CD4-positive, alpha-beta T cell treated with Interferon alpha-2 for 1 hour (primary cell): ENCODE measurements at places on chromosomes 16 and 17.

DNA sequence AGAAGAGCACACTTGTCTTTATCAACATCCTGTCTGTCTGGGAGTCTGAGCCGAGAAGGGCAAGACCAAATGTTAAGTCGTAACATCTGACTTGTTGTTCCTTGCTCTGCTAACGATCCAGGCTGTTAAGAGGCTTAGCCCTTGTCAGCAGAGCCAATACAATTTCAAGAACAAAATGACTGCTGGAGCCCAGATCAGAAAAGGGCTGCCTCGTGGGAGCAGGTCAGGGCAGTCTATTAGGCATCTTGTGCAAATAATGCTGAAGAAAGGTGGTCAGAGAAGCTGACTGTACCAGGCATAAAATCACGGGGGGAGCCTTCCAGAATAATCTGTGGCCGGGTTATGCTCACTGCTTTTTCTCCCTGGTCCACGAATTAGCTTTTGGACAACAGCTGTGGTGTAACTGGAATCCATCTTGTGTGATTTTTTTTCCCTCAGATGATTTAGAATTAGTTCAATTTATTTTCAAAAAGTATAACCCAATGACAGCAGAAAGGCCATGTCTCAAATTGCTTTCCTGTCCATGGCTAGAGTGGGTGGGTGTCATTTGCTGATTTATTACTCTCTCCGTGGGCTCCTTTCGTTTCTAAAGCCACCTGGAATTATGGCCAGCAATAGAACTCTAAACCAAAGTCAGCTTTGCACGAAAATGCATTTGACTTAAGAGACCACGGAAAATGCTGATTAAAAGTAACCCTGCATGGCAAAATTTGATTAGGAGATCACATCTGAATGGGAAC lies 221.1 kb upstream of the HSBP1 start:
- DNase-seq, result no peak

- peak; percentile 74 for DNase-seq
Measured at GRCh38 chr17:2054512-2055291, at the start of gene HIC1. Gene HIC1 (plus strand): TSS chr17:2055103. CDS start chr17:2056691, 1,588 bp downstream.

DNA sequence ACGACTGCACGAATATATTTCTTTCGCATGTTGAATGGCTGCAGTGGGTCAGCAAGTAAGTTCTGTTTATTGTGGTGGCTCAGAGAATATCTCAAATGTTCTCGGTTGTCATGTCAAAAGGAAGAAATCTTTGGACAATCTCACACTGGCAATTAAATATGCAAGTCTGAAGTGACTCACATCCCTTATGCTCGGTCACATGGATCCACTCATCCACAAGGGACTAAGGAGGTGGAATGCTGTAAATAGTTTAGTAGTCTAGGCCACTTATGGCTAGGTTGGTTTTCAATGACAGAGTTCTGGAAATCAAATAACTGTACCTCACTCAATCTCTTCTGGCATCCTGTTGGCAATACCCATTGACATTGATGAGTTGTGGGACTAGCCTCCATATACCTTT lies 33.0 kb upstream of the PMP22 start:
- DNase-seq, result no peak

DNA sequence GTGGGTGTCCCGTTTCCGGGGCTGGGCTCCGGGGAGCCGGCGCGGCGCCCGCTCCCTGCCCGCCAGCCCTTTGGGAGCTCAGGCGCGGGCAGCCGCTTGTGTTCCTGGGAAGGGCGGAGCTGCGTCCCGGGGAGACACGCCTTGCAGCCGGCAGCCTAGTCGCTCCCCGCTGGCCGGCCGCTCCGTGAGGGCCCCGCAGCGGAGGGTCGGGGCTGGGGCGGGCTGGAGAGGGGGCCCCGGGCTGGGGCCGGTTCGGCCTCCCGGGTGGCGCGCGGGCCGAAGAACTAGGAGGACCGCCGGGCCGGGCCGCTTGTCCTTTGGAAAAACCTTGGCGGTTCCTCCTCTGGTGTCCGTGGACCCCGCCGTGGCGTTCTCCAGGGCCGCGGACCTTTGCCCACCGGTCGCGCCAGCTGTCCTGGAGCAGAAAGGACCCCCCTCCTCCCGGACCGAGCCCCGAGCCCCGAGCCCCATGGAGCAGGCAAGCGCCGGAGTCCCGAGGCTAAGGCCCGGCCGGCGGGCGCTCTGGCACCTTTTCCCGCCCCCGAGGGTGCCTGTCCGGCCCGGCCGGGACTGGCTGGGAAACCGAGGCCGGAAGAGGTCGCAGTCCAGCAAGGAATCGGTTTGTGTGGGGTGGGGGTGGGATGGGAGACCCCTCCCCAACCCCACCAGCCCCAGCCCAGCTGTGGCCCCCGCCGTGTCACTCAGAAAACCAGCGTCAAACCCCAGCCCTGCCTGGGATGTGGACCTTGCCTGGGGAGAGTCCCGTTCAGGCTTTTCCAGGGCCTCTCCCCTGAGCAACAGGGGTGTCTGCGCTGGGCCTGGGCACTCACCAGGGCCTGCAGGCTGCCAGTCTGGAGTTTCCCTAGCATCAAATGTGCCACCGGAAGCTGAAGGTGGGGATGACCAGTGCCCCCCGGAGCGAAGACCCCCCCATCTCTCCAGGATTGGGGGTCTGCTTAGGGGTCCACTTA lies 6.8 kb upstream of the TBC1D3B start:
- no peak for DNase-seq

DNA sequence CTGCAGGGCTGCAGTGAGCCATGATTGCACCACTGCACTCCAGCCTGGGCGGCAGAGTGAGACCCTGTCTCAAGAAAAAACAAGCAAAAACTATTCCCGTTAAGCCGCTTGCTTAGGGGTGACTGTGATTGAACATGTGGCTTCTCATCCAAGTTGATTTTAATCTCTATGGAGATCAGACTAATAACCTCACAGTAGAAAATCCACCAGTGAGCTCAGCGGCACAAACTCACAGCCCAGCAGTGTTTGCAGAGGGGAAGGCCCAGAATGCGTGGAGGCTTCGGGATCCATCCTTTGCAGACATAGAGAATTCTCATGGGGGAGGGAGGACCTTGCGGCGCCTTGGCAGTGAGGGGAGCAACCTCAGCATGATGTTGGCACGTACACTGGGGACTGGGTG lies 7.4 kb downstream of the BANP start:
- no peak for DNase-seq

DNA sequence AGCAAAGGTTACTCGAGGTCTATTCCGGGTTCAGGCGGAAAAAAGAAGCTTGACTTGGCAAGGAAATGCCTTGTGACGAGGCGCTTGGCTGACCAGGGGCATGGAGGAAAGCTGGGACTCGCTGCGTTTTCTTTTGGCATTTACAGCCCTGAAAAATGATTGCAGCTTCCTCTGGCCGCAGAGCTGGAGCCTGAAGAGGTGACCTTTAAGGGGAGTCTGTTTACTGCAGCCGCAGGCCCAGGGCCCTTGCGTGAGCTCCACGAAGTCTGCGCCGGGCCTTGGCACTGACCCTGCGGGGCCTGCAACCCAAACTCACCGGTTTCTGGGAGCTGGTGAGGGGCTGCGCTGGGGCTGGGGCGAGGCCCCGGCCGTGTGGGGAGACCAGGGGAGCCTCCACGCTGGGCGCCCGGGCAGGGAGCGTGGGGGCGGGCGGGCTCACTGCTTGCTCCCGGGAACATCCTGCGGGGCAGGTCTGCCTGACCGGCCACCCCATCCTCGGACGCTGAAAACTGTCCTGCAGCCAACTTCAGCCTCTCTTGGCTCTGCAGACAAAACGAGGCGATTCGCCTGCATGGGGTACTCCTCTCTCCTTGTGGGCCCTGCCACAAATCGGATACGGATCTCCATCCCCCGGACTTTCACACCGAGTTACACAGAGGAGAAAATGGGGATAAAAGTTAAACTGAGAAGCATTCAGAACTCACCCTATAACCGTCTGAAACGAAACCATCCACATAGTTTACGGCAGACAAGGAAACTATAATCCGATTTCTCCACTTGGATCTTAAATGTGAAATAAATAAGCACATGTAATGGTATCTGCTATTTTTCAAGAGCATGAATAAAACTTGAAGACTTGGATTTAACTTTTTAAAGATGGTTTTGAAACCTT lies 206.3 kb upstream of the FOXF1 start:
- DNase-seq, result no peak

GRCh38 chr17:8896087-8896486 lies 28.6 kb upstream of the PIK3R6 start:
- DNase-seq, result no peak

DNA sequence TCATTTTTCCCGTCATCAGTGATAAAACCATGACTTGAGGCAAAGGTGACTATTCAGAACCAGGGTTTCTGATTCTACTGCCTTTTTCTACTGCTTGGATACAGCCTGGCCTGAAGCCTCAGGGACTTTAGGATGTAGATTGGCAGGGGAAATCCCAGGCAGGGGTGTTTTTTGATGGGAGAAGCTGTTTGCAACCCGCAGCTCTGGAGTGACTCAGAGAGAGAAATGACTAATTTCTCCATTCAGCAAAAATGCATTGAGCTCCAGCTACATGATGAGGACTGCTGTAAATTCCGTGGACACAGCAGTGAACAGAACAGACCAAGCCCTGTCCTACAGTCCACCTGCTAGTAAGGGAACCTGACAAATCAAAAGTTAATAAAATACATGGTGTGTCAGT lies 560.6 kb downstream of the CDH13 start:
- no peak for DNase-seq

DNA sequence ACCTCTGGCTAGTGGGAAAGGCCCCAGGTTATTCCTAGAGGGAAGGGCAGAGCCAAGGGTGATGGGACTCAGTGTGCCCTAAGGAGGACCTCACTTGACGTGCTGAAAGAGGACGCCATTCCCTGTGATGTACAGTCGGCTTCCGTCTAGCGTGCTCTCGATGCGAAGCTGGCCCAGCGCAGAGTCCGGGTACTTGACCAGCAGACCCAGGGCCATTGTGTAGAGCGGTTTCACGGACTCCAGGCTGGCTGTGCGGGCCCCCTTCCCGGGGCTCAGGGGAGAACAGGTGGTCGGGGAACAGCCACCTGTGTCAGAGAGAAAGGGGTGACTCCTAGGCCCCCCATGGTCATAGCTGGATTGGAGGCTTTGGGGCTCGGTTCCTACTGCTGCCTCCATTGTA lies 19.9 kb downstream of the PLEKHG4 start:
- DNase-seq, result no peak

- no peak for DNase-seq
Measured at GRCh38 chr16:66026211-66026610, 340.3 kb upstream of the CDH5 start.

DNA sequence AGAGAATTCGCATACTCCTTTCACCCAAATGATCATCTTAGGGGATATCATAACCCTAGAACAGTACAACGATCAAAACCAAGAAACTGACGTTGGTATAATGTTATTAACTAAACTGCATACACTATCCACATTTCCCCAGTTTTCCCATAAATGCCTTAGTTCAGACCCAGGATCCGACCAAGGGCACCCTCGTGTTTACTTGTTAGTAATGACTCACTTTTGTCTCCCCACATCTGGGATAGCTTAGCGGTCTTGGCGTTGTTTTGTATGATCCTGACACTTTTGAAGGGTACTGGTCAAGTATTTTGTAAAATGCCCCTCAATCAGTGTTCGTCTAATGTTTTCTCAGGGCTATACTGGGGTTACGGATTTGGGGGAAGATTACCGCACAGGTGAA lies 8.0 kb downstream of the HS3ST3A1 start:
- DNase-seq, result no peak

DNA sequence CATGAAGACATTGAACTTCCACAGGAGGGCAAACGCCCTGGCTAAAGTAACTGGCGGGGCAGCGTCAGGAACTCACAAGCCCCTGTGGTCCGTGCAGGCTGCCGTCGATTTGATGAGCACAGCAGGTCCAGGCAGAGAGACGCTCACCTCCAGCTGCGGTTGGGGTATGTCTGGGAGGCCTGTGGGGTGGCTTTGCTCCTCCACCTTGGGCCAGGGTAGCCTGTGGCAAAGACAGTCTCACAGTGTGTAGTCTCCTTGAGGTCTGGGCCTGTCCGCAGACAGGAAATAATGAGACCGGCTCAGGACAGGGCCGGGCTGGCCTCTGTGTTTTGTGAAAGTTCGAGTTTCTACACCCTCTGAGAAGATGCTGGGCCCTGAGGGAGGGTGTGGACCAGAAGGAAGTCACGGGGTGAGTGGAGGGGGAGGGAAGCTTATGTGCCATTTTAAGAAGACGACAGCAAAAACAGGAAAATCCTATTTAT lies 103.3 kb downstream of the METRNL start:
- no peak for DNase-seq

GRCh38 chr16:63822818-63823217 lies 1299.0 kb downstream of the CDH11 start:
- no peak for DNase-seq

GRCh38 chr16:80883159-80883642 lies 78.8 kb upstream of the CDYL2 start:
- no peak for DNase-seq

DNA sequence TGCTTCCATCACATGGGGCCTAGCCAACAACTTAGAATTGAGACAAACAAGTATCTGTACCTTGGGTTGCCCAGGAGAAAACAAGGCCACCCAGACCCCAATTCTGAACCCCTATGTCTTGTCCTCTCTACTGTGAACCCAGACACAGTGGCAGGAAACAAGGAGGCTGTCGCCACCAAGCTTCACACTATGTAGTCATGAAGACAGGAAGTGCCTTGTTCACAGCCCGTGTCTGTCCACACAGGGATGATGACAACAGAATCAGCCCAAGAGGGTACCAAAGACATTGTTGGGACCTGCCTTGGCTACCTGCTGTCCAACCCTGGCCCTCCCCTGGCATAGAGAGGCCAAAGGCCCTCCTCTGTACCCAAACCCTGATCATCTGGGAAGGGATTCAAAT lies 84.8 kb downstream of the CDYL2 start:
- no peak for DNase-seq

- DNase-seq, result no peak
Measured at GRCh38 chr17:31089471-31089870, 5.3 kb upstream of the NF1 start.

GRCh38 chr17:66959641-66960375 lies 4.7 kb upstream of the CACNG4 start:
- no peak for DNase-seq

- no peak for DNase-seq
Measured at GRCh38 chr16:54703339-54703738, 227.3 kb upstream of the IRX5 start.

- DNase-seq, result no peak
Measured at GRCh38 chr16:50836121-50836621, 94.3 kb downstream of the CYLD start.

DNA sequence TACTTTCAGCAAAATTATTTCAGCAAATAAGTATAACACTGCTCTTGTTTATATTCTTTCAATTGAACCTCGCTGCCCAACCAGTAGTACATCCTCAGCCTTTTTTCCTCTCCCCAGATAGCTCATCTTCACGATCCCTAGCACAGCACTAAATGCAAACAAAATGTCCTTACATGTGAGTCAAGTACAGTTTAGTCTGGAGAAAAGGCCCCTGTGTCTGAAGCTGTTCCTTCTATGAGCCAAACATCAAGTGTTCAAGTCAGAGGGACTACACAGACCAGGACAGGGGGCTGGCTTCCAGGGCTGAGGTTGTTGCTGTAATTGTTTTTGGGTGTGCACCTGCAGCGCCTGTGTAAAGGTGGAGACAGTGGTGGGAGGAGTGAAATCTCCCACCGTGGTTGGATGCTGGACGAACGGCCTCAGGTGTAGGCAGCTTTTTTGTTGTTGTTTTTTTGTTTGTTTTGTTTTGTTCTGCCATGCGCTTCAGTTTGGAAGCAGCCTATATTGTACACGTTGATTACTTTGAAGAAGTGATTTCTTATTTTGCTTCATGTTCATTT lies 147.1 kb downstream of the PRKCA start:
- DNase-seq, result no peak

GRCh38 chr17:44775838-44776621 lies 17.2 kb downstream of the ADAM11 start:
- DNase-seq, result no peak

GRCh38 chr17:13735861-13736260 lies 134.1 kb upstream of the HS3ST3A1 start:
- DNase-seq, result no peak

GRCh38 chr16:51591480-51591879 lies 440.4 kb upstream of the SALL1 start:
- DNase-seq, result no peak
